T-helper 1 cell (primary cell): ENCODE measurements at places on chromosomes 7 and 10.

DNA sequence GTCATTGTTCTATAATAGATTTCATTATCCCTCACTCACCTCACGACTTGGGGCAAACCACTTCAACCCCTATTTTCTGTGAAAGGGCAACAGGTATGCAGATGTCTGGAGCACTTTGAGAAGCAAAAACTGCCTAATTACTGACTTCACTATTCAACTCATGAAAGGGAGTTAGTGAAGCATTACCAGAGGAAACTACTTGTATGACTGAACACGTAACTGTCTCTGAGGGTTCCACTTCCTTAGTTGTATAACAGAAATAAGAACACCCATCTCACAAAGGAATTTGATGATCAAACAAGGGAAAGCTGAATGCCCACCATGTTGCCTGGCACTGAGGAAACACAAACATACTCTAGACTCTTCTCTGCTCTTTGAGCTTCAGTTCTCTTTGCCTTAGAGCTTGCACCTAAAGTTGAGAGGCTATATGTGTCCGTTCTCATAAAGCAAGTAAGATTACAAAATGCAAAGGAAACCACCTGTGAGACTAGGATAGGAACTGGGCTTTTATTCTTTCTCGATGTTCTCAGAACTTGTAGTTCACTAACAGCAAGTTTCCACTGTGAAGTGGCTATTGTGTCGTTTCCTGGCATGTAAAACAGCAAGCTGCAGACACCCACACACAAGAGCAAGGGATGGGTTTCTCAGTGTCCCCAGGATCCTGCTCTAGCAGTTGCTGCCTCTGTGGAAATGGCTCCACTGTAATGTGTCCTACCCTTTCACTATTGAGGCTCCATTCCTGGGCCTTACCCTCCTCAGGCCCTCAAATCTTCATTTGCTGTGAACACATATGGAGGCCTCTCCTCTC, 2.6 kb downstream of the TMEM243 start:
- DNase-seq = no peak

GRCh38 chr10:91009121-91009520, 88.2 kb upstream of the ANKRD1 start:
- DNase-seq = no peak

- DNase-seq = no peak
Measured at GRCh38 chr10:121168545-121169216, 317.5 kb downstream of the WDR11 start.

GRCh38 chr10:14555807-14556206, 218.9 kb downstream of the FAM107B start:
- no peak for DNase-seq
